ENCODE measurements at places on chromosomes 11 and 22.

- DNase-seq = no peak
These were observed 31.1 kb downstream of the MRGPRX4 start for GRCh38 chr11:18203723-18204122.

- no peak for DNase-seq
These were observed 124.5 kb downstream of the KCNQ1 start for GRCh38 chr11:2569321-2569721.

- DNase-seq = peak; percentile 67
These were observed 38.3 kb upstream of the TFIP11 start for GRCh38 chr22:26550498-26551033.

- DNase-seq = no peak
These were observed 30.4 kb downstream of the CBL start for GRCh38 chr11:119236490-119236889.

- no peak for DNase-seq
These were observed 7.8 kb downstream of the PRDM11 start for GRCh38 chr11:45154276-45154675.

DNA sequence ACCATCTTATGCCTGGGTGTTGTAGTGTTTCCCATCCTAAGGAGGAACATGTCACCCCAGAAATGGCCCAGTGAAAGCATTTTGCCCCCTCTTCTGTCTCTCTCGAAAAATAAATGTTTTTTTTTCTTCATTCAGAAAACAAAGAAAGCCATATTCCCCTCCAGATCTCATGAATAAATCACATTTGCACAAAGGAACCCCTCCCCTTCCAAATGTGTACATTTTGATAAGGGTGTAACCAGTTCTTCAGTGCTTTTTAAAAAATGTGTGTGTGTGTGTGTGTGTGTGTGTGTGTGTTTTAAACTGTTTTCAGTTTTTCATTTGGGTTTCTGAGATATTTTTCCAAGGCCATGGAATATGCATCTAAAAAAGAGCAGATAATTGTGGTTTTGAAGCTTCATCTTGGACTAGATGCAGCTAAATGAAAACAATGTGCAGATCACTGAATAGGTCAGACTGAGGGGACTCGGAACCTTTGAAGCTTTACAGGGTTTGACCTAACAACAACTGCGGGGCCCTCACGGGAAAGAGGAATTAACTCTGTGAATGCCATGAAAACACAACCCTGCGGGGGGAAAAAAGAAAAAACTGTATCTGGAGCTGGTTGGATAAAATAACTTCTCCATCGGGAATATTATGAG lies 76.4 kb downstream of the YAP1 start:
- peak; percentile 77 for DNase-seq
